Osteoblast (primary cell): ENCODE measurements at places on chromosomes 3 and 15.

DNA sequence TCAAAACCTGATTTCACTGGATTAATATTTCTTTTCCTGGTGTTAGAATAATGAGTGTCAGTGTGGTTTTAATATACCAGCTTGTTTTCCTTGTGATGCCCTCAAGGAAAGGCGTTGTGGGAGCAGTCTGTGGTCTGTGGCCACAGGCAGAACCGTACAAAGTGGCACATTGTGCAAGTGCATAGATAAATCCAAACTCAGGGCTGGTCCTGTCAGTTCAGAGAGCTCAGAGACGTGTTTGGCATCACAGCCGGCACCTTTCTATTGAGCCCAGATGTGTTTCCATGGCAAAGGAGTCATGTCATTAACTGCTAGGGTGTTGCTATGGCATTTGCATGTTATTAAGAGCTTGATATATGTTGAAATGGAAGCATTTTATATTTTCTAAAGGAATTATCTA lies 289.9 kb upstream of the RASGRP1 start:
- H3K4me1 ChIP-seq = no peaks in the 10 kb centered on the region
- H3K27ac ChIP-seq = no peak overlapping the region
- H3K4me3 ChIP-seq = no peak overlapping the region
- DNase-seq = no peak

- H3K36me3 ChIP-seq = peaks cover 64% of the 10 kb centered on the region
- peak overlapping the region; percentile 23 for H3K27ac ChIP-seq
- H3K4me3 ChIP-seq = no peak overlapping the region
Measured at GRCh38 chr15:48577469-48577868, 68.0 kb downstream of the FBN1 start.

GRCh38 chr15:29990035-29990434 lies 92.7 kb upstream of the GOLGA8J start:
- no peak overlapping the region for H3K27ac ChIP-seq
- no peak for DNase-seq
- H3K4me1 ChIP-seq = peaks cover 5% of the 10 kb centered on the region
- no peak overlapping the region for H3K4me3 ChIP-seq
- H3K36me3 ChIP-seq = no peaks in the 10 kb centered on the region

DNA sequence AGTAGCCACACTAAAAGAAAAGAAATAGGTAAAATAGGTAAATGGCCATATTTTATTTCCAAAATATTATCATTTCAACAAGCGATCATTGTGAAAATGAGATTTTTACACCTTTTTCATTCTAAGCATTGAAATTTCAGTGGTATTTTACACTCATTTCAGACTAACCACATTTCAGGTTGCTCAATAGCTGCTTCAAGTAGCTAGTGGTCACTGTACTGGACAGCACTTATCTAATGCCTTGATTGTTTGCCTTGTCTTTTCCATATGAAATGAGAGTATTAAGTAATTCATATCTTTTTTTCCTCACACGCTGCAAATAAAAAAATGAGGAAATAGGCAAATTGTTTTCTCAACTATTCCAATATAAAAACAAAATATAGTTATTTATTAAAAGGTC lies 332.8 kb downstream of the NLGN1 start:
- DNase-seq = no peak
- H3K27me3 ChIP-seq = no peaks in the 10 kb centered on the region
- no peak overlapping the region for H3K27ac ChIP-seq
- H3K4me1 ChIP-seq = no peaks in the 10 kb centered on the region
- H3K4me3 ChIP-seq = no peak overlapping the region

GRCh38 chr3:14827776-14828175 lies 9.0 kb downstream of the FGD5 start:
- no peaks in the 10 kb centered on the region for H3K36me3 ChIP-seq
- no peak overlapping the region for H3K4me3 ChIP-seq
- no peak overlapping the region for H3K27ac ChIP-seq
- H3K27me3 ChIP-seq = peaks cover 10% of the 10 kb centered on the region

GRCh38 chr3:187130346-187131066 lies 8.8 kb downstream of the RPL39L start:
- H3K27me3 ChIP-seq = no peaks in the 10 kb centered on the region
- peak overlapping the region; percentile 38 for H3K4me3 ChIP-seq
- no peaks in the 10 kb centered on the region for H3K4me1 ChIP-seq
- H3K36me3 ChIP-seq = no peaks in the 10 kb centered on the region
- no peak for DNase-seq
- no peak overlapping the region for H3K27ac ChIP-seq

DNA sequence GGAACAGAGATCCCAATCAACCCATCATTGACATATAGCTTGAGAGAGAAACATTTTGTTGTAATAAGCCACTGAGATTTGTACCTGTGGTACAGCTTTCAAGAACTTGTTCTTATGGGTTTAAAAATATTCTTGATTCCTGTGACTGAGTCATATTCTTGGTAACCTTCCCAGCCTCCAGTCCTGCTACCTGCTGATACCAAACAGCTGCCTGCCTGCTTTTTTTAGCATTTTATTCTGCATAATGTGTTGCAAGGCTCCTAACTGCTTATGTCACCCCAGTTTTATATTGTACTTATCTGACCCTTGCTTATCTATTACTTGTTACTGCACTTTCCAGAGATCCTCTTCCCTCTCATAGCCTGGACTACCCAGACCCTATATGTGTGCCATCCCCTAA lies 349.3 kb upstream of the SOX2 start:
- no peaks in the 10 kb centered on the region for H3K4me1 ChIP-seq
- H3K4me3 ChIP-seq = no peak overlapping the region

DNA sequence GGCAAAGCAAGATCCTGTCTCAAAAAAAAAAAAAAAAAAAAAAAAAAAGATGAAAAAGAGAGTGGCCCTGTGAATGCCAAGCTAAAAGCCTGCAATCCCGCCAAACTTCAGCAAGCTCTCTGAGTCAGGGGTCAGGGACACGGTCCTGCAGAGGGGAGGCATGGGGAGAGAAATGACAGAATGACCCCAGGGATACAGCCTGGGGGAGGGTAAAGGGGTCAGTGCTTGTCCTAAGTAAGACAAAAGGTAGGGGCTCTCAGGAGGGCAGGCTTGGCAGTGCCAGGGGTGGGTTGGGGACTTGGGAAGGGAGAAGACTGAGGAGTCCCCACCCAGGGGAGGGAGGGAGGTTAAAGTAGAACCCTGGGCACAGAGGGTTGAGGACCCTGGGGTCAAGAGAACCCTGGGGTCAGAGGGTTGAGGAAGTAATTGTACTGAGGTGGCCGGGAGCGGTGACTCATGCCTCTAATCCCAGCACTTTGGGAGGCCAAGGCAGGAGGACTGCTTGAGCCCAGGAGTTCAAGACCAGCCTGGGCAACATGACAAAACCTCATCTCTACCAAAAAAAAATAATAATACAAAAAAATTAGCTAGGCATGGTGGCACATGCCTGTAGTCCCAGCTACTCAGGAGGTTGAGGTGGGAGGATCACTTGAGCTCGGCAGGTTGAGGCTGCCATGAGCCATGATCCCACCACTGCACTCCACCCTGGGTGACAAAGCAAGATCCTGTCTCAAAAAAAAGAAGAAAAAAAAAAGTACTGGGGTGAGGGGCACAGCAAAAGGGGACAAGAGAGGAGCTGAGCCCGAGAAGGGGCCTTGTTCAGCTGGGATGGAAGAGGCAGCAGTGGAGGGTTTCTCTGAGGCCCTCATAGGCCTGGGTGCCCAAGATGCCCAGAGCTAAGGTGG lies 5.2 kb upstream of the SEMA3B start:
- peaks cover 9% of the 10 kb centered on the region for H3K36me3 ChIP-seq
- peak; percentile 95 for DNase-seq
- H3K4me1 ChIP-seq = peaks cover 41% of the 10 kb centered on the region
- peak overlapping the region; percentile 11 for H3K4me3 ChIP-seq
- peak overlapping the region; percentile 54 for H3K27ac ChIP-seq
- no peaks in the 10 kb centered on the region for H3K27me3 ChIP-seq

- H3K4me3 ChIP-seq = no peak overlapping the region
- H3K27ac ChIP-seq = no peak overlapping the region
- no peak for DNase-seq
- no peaks in the 10 kb centered on the region for H3K36me3 ChIP-seq
Measured at GRCh38 chr15:53576841-53577240, 182.6 kb downstream of the WDR72 start.

DNA sequence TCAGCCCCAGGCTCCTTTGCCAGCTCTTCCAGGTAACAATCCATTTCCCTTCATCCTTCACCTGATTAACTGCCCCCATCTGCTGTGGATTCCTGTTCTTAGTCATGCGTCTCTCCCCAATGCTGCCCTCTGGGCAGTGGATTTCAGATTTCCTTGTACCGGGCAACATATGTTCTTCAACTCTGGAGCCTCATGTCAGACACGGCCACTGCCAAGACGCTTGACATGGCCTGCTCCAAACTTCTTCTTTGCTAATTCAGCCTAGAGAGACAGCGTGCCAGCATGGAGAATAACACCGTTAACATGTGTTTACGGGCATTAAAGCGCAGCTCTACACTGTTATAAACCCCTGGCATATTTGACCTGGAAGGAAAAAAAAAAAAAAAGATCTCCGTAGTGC lies 1035.1 kb upstream of the NR2F2 start:
- no peaks in the 10 kb centered on the region for H3K4me1 ChIP-seq
- H3K4me3 ChIP-seq = no peak overlapping the region
- no peaks in the 10 kb centered on the region for H3K27me3 ChIP-seq
- H3K27ac ChIP-seq = no peak overlapping the region

DNA sequence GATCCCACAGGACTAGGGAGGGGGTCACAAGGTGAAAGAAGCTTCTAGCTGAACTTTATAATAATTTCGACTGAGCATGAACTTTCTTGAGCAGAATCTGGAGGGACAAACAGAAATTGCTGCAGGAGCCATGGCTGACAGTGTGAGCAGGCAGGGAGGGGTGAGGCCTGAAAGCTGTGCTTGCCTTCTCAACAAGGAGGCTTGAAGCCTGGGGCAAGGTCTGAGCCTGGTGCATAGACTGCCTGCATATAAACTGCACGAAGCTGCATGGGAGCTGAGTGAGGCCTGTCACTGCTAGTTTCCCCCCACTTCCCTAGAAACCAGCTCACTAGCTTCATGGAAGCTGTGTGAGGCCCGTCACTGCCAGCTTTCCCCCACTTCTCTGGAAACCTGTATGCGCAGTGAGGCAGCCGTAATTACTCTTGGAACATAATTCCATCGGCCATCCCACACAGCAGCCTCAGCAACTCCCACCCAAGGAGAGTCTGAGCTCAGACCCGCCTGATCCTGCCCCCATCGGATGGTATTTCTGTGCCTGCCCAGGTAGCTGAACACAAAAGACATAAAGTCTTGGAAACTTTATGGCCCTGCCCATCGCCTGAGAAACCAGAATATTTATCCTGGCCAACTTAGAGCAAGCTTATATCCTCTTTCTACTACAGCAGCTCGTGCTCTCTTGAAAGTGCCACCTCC lies 136.5 kb downstream of the PLCH1 start:
- H3K27ac ChIP-seq = no peak overlapping the region
- no peaks in the 10 kb centered on the region for H3K4me1 ChIP-seq
